ENCODE measurements at places on chromosomes 1 and 21.
A peak's percentile ranks its signal among the peaks of the same experiment; 100 is the strongest.

- DNase-seq, result peak; percentile 74
These were observed 409 bp upstream of the HOOK1 start for GRCh38 chr1:59814180-59814900.

- no peak for DNase-seq
These were observed 51.8 kb upstream of the COL18A1 start for GRCh38 chr21:45353200-45353599.

GRCh38 chr1:2629627-2630497, 3.0 kb downstream of the MMEL1 start:
- no peak for DNase-seq

- no peak for DNase-seq
These were observed 11.6 kb downstream of the EIF4G3 start for GRCh38 chr1:21165076-21165475.

- DNase-seq, result peak; percentile 83
These were observed 26.9 kb upstream of the ESRRG start for GRCh38 chr1:216750031-216750627.

DNA sequence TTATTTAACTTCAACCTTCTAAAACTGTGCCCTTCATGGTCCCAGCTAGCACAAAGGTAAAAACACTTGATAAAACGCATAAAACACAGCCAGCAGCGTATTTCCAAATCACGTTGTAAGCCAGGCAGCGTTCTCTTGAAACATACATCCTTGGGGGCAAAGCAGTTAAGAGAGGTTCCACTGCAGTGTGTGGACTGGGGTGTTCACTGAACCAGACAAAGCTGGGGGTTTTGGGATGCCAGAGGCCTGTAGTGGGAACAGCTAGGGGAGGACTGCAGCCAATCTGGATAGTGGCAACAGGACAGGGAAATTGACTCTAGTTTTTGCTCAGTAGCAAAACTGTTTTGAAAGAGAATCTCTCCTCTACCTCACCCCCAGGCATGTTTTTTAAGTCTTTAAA, 21.5 kb upstream of the ATP5PO start:
- DNase-seq, result no peak

DNA sequence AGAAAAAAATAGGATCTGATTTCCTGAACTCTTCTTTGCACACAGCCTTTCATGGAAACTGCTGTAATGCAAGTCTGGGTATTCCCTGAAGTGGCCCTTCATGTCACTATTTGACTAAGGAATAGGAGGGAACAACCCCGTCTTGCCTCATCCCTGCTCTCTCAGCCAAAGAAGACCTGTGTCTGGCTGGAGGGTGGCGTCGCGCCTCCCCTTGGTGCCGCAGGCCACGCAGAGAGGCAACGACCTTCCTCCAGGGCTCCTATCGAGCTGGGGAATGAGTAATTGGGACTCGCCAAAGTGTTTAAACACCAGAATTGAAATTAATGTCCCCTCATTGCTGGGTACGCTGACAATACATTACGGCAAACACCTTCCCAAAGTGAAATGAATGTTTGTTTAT, 129.8 kb downstream of the PBX1 start:
- no peak for DNase-seq

GRCh38 chr1:6207921-6208320, 2.0 kb downstream of the RNF207 start:
- DNase-seq, result no peak

GRCh38 chr1:246583056-246583440, 16.8 kb downstream of the CNST start:
- no peak for DNase-seq

DNA sequence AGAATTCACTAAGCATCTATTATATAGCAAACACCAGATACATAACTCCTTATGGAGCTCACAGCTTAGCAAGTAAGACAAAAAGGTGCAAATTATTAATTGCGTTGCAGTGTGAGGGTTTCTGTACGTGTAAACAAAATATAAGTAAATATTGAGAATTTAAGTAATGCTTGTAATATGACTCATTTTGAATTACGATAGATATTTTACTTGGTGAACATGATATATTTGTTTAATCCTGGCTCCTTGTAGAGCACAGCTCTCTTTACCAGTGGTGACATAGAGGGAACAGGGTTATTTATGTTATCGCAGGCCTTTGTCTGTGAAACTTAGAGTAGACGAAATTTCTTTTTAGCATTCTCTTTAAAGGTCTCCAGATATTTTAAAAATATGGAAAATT, 36.4 kb downstream of the LYPLAL1 start:
- DNase-seq, result no peak

GRCh38 chr1:35603468-35603867, 30.4 kb downstream of the TFAP2E start:
- DNase-seq, result no peak

GRCh38 chr1:100759188-100759587, 39.6 kb downstream of the VCAM1 start:
- DNase-seq, result no peak

- DNase-seq, result no peak
These were observed 240.4 kb downstream of the NFIA start for GRCh38 chr1:61322769-61323168.

GRCh38 chr1:204178487-204179281, 12.5 kb upstream of the REN start:
- DNase-seq, result no peak

DNA sequence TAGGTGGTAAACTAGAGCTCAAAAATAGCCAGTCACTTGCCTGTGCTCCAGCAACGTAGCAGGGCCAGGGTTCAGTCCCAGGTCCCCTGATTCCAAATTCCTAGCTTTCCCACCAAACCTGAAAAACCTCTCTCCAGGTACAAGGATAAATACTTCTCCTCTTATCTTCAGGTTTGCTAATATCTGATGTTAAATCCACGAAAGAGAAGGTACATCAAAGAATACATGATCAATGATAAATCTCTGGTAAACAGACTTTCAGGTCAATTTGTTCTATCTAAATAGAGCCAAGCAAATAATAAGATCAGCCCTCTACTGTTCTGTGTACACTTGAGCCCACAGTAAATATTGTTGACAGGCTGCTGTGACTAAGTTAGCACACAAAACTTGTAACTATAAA, 52.1 kb upstream of the AKT3 start:
- no peak for DNase-seq

- peak; percentile 71 for DNase-seq
These were observed 254.4 kb upstream of the GJB5 start for GRCh38 chr1:34500451-34500850.
